ENCODE measurements at places on chromosomes 11 and 22.

- DNase-seq: peak; percentile 21
Measured at GRCh38 chr22:44281768-44282637, 30.7 kb downstream of the SHISAL1 start.

DNA sequence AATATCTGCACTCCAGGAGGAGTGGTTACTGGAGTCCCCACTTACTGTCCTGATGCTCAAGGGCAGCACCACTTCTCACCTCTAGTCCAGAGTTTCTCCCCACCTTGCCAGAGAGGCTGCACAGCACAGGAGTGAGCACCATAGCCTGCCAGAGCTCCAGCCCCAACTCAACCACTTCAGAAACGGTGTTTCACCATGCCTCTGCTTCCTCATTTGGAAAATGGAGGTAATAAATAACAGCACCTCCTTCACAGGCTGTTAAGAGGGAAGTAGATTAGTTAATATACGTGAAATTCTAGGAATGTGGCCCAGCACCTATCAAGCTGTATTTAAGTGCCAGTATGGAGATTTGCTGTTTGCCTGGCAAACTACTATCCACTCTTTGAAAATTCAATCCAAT lies 63.0 kb downstream of the GALNT18 start:
- no peak for DNase-seq

- no peak for DNase-seq
Measured at GRCh38 chr11:24249921-24250320, 246.9 kb upstream of the LUZP2 start.

DNA sequence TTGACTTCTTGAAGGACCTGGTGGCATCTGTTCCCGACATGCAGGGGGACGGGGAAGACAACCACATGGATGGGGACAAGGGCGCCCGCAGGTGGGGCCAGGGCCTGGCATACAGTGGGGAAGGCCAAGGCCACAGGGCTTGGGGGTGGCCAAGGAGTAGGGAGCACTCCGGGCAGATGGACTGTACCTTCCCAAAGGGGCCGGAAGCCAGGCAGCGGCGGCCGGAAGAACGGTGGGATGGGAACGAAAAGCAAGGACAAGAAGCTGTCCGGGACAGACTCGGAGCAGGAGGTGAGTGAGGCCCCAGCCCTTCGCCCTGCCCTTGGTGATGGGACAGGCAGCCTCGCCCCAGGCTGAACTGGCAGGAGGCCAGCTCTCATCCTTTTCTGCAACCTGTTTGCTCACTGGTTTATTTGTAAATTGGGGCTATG lies 1.2 kb downstream of the DRAP1 start:
- no peak for DNase-seq

GRCh38 chr22:27803841-27804415 lies 2.4 kb upstream of the MN1 start:
- peak; percentile 5 for DNase-seq

GRCh38 chr11:45366619-45367190 lies 80.6 kb upstream of the SYT13 start:
- DNase-seq: no peak

DNA sequence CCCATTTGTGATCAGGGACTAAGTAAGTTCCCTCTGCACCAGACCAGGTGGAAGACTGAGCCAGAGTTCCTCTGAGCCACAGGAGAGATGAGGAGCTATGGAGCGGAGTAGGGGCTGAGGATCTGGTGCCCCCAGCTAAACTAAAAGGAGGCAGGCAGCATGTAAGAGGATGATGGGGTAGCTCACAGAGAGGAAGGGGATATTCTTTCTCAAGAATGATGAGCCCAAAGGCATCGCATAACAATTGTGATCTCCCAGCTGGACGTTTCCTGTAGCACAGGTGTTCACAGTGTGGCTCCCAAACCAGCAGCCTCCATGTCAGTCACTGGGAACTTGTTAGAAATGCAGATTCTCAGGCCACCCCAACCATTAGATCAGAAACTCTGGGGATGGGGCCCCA lies 24.4 kb downstream of the ADAMTS8 start:
- DNase-seq: no peak

DNA sequence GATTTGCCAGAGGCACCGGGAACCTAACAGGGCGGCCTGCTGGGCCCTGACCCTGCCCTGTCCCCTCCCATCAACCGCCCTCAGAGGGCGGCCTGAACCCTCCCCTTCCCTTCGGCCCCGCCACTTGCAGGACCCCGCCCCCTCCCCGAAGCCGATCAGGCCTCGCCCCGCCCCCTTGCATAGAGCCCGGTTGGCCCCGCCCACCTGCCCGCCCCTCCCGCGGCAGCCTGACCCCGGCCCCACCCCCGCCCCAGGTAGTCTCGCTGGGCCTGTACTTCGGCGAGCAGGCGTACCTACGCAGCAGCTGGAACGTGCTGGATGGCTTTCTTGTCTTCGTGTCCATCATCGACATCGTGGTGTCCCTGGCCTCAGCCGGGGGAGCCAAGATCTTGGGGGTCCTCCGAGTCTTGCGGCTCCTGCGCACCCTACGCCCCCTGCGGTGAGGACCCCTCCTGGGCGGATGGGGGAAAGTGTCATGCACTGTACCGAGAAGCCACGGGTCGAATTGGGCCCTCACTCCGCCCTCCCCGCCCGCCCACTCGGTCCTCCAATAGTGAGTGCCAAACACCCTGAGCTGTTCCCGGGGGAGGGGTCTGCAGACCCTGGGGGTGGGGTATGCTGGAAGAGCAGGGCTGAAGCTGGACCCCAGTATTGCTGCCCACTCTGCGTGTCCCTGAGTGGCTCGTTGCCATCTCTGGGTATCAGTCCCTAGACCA lies 94.1 kb downstream of the CACNA1I start:
- no peak for DNase-seq

DNA sequence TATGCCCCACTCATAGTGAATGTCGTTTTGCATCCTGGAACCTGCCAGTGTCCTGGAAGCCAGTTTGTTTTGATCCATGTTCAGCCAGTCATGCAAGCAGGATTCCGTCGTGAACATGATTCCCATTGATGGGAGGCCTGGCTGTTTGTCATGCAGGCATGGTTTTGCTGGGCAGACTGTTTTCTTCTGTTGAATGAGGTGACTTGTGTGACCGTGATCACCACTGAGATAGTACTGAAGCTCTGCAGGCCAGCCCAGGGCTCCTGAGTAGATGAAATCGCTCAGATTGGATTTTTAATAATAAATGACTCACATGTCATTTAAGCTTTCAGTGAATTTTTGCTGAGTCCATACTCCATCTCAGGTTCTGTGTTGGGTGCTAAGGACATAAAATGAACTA lies 117.8 kb downstream of the PDE2A start:
- no peak for DNase-seq

GRCh38 chr11:75571625-75572024 lies 9.6 kb downstream of the SERPINH1 start:
- no peak for DNase-seq

- no peak for DNase-seq
Measured at GRCh38 chr11:60570970-60571369, 55.8 kb downstream of the MS4A13 start.

- DNase-seq: peak; percentile 59
Measured at GRCh38 chr11:124961972-124962609, 8.1 kb downstream of the CCDC15 start.

Measured in NCI-H2171 treated with DMSO at 0.1 percent for 48 hours (cell line).